Mucosa of descending colon (tissue), 3 donors: ENCODE measurements at places on chromosomes 6 and 20. TPM values are rescaled to one million over a fixed set of nuclear protein-coding genes. Genes with fewer than 3 reads are reported as not detected.

ADGB gene
- 0.70 TPM for total RNA-seq

BPIFA1 gene
- not detected for total RNA-seq

PRND gene
- 0.22 TPM for total RNA-seq

BTN1A1 gene
- total RNA-seq, result not detected

CRISP3 gene
- not detected for total RNA-seq

DDX27 gene
- total RNA-seq, result 32.8 TPM

FABP7 gene
- total RNA-seq, result not detected

TCP11 gene
- total RNA-seq, result not detected

CST2 gene
- total RNA-seq, result not detected

RAMACL gene
- 1.7 TPM for total RNA-seq

LGSN gene
- total RNA-seq, result 0.05 TPM

RHAG gene
- total RNA-seq, result not detected

ZSCAN26 gene
- total RNA-seq, result 8.2 TPM

SLC16A10 gene
- total RNA-seq, result 3.8 TPM

BMP5 gene
- total RNA-seq, result 3.4 TPM

TCFL5 gene
- 13.3 TPM for total RNA-seq

CYP24A1 gene
- total RNA-seq, result not detected

SLC22A7 gene
- total RNA-seq, result not detected

PPP1R10 gene
- total RNA-seq, result 79.2 TPM

DUSP15 gene
- total RNA-seq, result not detected

UBE2C gene
- 8.7 TPM for total RNA-seq

LY6G6C gene
- not detected for total RNA-seq

EGFL8 gene
- 32.1 TPM for total RNA-seq

FAM83C gene
- 0.41 TPM for total RNA-seq

NHLRC1 gene
- 2.3 TPM for total RNA-seq

GRM1 gene
- total RNA-seq, result not detected

RAB23 gene
- 8.7 TPM for total RNA-seq

RCAN2 gene
- total RNA-seq, result 5.1 TPM

TSHZ2 gene
- 1.9 TPM for total RNA-seq

PRKN gene
- total RNA-seq, result 10.2 TPM

TREML1 gene
- total RNA-seq, result 0.35 TPM

OVOL2 gene
- 11.5 TPM for total RNA-seq

EYS gene
- total RNA-seq, result 0.61 TPM

PRSS16 gene
- total RNA-seq, result 22.4 TPM

BPI gene
- total RNA-seq, result not detected

ATP5F1E gene
- 65.4 TPM for total RNA-seq

HLA-DRB5 gene
- 2.1 TPM for total RNA-seq

PRR18 gene
- not detected for total RNA-seq

PPP1R16B gene
- 4.4 TPM for total RNA-seq

BTNL2 gene
- total RNA-seq, result not detected

ANKRD66 gene
- total RNA-seq, result not detected

RING1 gene
- 30.3 TPM for total RNA-seq

NKX2-4 gene
- not detected for total RNA-seq

SPATS1 gene
- total RNA-seq, result not detected

HLA-DRA gene
- total RNA-seq, result 333 TPM

PLTP gene
- 15.0 TPM for total RNA-seq

TRIM15 gene
- total RNA-seq, result 73.2 TPM

SEMG1 gene
- not detected for total RNA-seq
